T-helper 1 cell (primary cell): ENCODE measurements at places on chromosomes 3 and 15.

- DNase-seq = no peak
These were observed 970 bp downstream of the DPPA4 start for GRCh38 chr3:109336291-109336861.

- DNase-seq = no peak
These were observed 15.8 kb downstream of the XXYLT1 start for GRCh38 chr3:195255176-195255500.

DNA sequence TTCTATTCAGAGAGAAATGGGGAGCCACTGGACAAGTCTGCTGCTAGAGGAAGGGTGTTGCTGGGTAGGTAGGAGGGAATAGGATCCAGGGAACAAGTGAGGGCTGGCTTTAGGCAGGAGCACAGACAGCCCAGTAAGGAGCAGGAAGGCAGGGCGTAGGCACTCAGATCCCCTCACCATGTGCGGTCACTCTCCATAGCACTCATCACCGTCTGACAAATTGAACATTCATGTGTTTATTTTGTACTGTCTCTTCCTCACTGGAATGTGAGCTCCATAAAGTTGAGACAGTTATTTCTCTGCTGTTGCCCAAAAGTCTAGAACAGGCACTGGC, 24.2 kb upstream of the LRRC34 start:
- no peak for DNase-seq

DNA sequence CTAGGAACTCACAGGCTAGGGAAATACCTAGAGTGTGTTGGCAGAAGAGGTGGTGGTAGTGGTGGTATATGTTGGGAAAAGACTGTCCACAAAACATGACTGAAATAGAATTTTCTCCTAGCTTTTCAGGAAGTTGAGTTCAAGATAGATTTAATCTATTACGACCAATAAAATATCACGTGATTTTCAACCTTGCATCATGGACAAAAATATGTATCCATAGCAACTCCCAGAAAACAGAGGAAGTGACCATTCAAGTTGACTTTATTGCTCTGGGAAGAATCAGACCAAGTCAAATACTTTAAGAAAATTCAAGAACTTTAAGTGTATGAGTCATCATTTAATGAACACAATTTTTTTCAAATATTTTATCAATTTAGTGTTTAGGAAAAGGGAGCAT, 347.0 kb upstream of the ZNF385D start:
- DNase-seq = no peak

DNA sequence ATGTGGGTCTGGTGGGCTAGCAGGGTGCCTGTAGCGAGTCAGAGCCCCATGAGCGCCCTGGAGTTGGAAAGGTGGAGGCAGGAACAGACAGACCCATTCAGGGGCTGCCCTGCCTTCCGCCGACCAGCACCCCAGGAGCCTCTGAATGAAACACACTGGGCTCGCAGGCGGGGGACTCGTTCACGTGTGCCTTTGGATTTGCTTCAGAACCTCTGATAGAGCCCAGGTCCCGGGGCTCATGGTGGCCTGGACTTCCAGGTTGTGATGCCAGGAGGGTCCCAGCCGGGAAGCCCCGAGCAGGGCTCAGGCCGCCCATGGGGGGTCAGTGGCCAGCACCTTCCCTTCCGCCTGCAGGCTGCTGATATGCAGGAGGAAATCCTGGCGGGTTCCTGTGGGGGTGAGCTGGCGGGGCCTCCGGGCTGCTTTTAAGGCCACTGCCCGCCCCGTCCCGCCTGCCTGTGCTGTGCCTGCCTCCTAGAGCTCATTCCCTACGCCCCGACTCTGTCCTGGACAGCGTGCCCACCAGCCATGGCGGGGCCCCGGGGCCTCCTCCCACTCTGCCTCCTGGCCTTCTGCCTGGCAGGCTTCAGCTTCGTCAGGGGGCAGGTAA, at the start of gene STAB1:
Gene STAB1, plus strand, starts transcription at position 453 of the 610 bp plus-strand sequence. Its CDS starts 76 bp downstream, at position 529.
- DNase-seq = no peak

DNA sequence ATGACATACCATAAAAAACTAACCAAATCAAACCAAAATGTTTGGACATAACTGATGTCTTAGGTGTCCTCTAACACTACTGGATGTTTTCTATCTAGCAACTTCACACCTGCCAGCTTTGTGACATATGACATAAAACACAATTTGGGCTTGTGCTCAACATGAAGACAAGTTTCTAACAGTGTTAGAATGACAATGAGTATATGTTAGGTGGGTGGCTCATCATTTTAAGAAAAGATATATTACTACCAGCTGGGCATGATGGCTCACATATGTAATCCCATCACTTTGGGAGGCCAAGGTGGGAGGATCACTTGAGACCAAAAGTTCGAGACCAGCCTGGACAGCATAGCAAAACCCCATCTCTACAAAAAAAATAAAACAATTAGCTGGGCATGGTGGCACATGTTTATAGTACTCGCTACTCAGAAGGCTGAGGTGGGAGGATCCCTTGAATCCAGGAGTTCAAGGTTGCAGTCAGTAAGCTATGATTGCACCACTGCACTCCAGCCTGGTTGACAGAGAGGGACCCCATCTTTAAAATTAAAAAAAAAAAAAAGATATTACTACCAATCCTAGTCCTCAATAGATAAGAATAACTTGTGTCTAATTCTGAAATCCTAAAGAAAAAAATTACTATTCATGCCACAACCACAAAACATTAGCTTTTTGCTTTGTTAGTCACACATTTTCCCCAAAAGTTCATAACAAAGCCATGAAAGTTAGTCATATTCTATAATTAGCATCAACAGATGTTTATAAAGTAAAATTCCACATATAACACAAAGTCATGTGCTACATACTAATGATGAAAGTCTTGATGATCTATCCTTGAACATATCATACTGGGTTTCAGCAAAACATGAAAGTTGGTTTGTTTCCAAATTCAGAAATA, 59.9 kb downstream of the LRRFIP2 start:
- no peak for DNase-seq

GRCh38 chr15:49303003-49303402, 120.0 kb upstream of the FGF7 start:
- no peak for DNase-seq

- no peak for DNase-seq
These were observed 5.7 kb downstream of the EIF4G1 start for GRCh38 chr3:184320104-184320445.

GRCh38 chr3:181487236-181487978, 224.3 kb upstream of the SOX2 start:
- no peak for DNase-seq

DNA sequence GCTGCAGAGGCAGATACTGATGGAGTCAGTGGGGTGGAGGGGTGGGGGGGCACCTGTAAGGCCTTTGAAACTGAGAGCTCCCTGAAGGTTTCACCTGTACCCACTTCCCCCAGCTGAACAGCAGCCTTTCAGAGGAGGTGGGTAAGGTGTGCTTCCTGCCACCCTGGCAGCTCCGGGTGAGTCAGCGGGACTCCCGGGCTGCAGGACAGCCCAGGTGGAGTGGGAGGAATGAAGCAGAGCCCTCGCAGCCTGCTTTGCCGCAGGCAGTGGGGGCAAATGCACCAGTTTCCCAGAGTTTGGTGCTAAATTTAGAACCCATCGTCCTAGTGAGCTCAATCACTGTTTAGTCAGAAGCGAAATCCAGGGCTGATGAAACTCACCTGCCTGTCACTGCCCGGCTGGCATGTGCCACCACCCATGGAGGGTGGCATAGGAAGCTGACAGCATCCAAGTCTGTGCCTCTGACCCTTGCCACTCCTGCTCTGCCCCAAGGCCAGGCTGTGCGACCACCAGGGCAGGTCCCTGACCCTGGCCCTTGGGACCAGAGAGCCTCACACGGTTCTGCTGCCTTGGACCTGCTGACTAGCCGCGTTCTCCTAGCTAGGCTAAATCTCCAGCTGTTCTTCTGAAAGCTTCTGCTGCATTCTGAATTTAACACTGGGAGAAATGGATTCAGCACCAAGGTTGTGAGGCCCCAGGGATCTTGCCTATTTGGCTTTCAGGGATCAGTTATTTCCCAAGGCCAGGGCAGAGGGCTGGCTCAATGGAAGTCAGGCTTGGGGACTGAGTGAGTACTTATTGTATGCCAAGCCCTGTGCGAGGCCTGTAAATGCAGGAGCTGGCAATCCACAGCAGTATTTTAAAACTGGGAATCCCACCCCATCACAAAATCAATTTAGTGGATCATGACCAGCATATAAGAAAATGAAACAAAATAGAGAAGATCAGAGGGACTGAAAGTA, 67.3 kb upstream of the RASGRF1 start:
- DNase-seq = no peak

GRCh38 chr3:141335531-141336061, 32.7 kb upstream of the ZBTB38 start:
- no peak for DNase-seq

GRCh38 chr3:163730684-163731083, 1347.6 kb downstream of the SI start:
- DNase-seq = no peak

DNA sequence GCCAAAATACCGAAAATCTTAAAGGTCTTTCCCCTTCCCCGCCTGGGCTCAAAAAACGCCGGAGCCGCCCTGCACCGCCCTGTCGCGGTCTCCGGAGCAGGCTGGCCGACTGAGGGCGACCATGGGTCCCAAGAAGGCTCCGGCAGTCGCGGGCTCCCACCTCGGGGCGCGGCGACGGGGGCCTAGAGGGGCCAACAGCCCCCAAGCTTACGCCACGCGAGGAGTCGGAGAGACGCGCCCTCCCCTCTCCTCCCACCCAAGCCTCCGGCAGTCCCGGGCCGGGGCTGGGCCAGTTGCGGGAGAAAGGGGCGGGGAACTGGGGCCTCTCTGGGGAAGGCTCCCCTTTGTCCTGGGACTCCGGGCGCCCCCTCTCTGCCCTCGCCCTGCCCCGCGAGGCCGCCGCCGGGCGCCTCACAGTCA, 69.2 kb downstream of the GOLGA8B start:
- DNase-seq = no peak

DNA sequence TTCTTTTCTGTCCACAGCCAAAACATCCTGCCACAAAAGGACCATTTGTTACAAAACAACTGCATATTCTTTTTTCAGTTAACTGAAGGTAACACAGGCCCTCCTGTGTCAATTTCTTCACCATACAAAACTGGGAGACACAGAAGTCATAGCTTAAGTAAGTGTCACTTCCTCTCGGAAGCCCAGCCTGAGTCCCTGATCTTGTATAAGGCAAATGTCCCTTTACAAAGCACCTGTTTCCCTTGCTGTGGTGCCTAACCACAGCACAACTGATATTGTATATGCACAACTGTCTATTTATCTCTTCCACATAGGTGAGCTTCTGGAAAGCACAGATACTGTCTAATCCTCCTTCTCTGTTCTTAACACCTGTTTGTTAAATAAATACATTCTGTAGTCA, 293.7 kb downstream of the FHIT start:
- DNase-seq = no peak

GRCh38 chr3:154794391-154794790, 285.7 kb upstream of the MME start:
- DNase-seq = no peak

- no peak for DNase-seq
These were observed 52.1 kb downstream of the DNAH1 start for GRCh38 chr3:52367891-52368880.

DNA sequence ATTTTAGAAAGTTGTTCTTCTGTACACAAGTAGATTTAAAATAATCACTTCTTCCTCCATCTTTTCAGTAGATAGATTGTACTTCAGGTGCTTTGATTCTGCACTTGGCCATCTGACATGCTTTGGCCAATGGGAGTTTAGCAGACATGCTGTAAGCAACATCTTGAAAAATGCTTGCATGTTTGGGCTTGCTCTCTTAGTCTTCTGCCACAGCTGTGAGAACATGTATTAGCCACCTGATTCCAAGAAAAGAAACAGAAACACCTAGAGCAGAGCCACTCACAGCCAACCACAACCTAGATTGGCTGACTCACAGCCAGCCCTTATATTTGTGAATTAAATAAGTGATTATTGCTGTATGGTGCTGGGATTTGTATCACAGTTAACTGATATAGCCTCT, 70.2 kb upstream of the GADL1 start:
- DNase-seq = no peak

- no peak for DNase-seq
These were observed 45.1 kb downstream of the COLQ start for GRCh38 chr3:15476378-15476777.

- DNase-seq = no peak
These were observed 97.4 kb downstream of the TBC1D2B start for GRCh38 chr15:77980098-77980497.

- DNase-seq = no peak
These were observed 1.4 kb upstream of the NDUFAF3 start for GRCh38 chr3:49020330-49021212.

DNA sequence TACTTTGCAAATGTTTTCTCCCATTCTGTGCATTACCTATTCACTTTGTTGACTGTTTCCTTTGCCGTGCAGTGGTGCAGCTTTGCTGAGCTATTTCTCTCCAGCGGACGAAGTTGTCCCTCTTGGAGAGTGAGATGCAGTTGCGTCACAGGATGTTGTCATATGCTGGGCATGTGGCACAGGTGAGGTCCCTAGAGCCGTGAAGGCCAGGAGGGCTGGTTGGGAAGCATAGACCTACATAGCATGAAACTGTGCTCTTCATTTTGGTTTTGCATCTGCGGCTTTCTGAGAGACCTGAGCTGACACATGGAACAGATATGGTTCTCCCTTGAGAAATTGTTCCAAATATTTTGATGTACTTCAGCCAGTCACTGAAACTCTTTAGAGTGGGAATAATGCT, 108.5 kb downstream of the CACNA1D start:
- DNase-seq = no peak

- DNase-seq = peak; percentile 76
These were observed 783 bp downstream of the RNF168 start for GRCh38 chr3:196502775-196503195.

DNA sequence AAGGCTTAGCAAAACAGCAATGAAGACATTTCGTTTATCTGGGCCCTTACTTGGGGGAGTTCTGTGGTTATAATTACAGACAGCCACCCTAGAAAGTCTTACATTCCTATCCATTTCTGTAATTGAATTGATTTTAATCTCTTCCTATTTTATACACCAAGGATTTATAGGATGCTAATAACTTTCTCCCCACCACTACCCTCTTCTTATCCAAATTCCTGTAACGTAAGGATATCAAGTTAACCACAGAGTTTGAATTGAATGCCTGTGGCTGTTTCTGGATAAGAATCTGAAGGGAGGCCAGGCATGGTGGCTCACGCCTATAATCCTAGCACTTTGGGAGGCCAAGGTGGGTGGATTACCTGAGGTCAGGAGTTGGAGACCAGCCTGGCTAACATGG, 78.6 kb downstream of the MLH1 start:
- no peak for DNase-seq

DNA sequence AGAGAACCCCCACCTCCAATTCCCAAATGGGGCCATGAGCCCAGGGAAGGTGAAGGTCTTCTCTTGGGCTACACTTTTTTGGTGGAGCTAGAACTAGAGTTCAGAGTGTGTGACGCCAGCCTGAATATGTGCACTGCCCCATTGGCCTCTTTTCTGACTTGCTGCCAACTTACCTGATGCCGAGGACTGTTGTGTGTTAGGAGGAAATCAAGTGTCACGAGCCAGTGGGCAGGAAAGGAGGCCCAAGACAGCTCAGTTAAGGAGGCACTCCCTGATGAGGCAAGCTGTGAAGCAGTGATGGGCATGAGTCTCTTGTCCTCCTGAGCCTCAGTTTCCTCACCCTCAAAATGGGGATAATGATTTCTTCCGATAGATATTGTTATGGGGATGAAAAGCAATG, 107.8 kb downstream of the ANP32A start:
- DNase-seq = no peak

GRCh38 chr15:100236981-100237720, 104.6 kb downstream of the ADAMTS17 start:
- DNase-seq = no peak
